ENCODE measurements at places on chromosomes 2 and 18. TPM values are rescaled to one million over a fixed set of nuclear protein-coding genes. Genes with fewer than 3 reads are reported as not detected.

The FBXO48 gene
- 0.45 TPM for total RNA-seq

The CERKL gene
- 0.24 TPM for total RNA-seq

The IL36A gene
- not detected for total RNA-seq

The SKOR2 gene
- total RNA-seq = not detected

The PAIP2B gene
- total RNA-seq = 0.36 TPM

The RAX gene
- not detected for total RNA-seq

The PARD6G gene
- total RNA-seq = 3.4 TPM

The TUBA3E gene
- 0.78 TPM for total RNA-seq

The ABCG8 gene
- total RNA-seq = not detected

The CASP10 gene
- 1.8 TPM for total RNA-seq

The PDE1A gene
- 0.14 TPM for total RNA-seq

The CLEC4F gene
- not detected for total RNA-seq

The OXER1 gene
- not detected for total RNA-seq

The CCDC148 gene
- total RNA-seq = 0.31 TPM

The RMDN2 gene
- 5.8 TPM for total RNA-seq

The IL37 gene
- total RNA-seq = not detected

The ADAM23 gene
- total RNA-seq = 12.6 TPM

The SCN3A gene
- not detected for total RNA-seq

The INO80C gene
- 28.0 TPM for total RNA-seq

The RAB17 gene
- not detected for total RNA-seq

The B4GALT6 gene
- total RNA-seq = 4.8 TPM

The ITGB6 gene
- total RNA-seq = 0.79 TPM

The ASXL3 gene
- not detected for total RNA-seq

The SCYGR4 gene
- not detected for total RNA-seq

The BOK gene
- total RNA-seq = 33.8 TPM

The LIMS3 gene
- not detected for total RNA-seq

The IL36B gene
- total RNA-seq = 0.37 TPM

The FAP gene
- not detected for total RNA-seq

The NGEF gene
- total RNA-seq = 12.8 TPM

The MSH6 gene
- 90.4 TPM for total RNA-seq

The LIPG gene
- total RNA-seq = 0.32 TPM

The PKDCC gene
- 21.8 TPM for total RNA-seq

The FABP1 gene
- not detected for total RNA-seq

The KCNE4 gene
- total RNA-seq = 0.65 TPM

The CTAGE1 gene
- total RNA-seq = not detected

The RASGRP3 gene
- total RNA-seq = 0.44 TPM
